ENCODE measurements at places on chromosomes 4 and X.

DNA sequence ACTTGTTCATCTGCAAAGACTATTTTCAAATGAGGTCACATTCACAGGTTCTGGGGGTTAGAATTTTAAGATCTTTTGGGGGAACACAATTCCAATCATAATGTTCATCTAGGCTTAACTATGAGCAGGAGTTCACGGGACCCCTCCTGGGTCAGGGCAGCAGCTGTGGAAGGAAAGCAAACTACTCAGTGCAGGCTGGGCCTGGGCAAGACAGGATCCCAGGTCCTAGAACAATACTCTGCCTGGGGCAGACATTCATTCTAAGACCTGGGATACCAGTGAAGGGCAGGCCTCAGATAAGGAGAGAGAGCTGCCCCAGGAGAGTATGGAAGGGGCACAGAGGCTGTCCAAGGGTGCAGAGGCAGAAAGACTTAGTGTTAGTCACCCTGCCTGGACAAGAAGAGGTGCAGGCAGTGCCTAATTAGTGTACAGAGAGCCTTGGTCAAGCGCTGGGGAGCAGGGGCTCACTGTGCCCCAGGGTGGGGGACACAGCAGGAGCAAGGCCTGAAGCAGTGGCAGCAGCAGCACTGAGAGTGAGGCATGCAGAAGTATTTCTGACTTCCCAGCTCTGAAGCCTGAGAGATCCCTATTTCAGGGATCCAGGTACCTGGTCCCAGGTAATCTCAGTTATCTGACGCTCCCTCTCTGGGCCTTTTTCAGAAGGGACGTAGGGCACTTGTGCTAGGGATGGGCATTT, 123.0 kb upstream of the MAMLD1 start:
- no peak for DNase-seq

DNA sequence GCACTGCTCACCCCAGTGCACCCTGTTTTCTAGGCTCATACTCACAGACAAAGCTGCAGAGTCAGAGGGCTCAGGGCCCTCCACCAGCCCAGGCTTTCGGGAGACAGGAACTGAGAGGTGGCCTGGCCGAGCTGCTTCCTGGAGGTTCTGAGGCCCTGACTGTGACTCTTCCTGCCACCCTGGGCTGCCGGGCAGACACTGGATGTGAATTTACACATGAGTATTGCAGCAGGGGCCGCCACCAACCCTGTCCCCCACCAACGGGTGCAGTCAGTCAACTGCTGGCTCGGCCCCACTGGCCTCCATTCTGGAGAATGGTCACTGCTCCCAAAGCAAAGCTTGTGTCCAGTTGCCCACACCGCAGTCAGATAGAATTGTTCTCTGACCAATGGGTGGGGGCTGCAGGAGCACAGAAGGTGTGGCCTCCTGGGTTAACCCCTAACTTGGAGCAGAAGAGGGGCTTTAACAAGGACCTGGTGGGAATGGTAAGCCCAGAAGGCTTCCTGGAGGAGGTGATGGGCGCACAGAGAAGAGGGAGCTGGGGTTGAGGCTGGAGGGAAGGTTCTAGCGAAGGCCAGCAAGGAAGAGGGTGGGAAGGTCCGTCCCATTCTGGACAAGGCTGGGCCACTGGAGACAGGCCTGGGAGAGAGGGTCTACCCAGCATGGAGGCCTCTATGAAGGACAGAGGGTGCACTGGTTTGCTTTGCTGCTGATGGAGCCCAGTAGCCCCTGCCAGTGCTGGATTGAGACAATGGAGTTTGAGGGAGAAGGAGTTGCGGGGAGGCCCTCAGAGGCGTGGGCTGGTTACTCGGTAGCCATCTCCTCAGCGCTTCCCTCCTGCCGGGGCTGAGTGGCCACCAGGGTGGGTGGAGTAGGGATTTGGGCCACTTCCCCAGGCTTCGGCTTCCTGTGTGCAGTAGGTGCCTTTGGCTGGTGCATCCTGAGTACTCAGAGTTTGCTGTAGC, 135.3 kb downstream of the CPZ start:
- DNase-seq, result no peak

DNA sequence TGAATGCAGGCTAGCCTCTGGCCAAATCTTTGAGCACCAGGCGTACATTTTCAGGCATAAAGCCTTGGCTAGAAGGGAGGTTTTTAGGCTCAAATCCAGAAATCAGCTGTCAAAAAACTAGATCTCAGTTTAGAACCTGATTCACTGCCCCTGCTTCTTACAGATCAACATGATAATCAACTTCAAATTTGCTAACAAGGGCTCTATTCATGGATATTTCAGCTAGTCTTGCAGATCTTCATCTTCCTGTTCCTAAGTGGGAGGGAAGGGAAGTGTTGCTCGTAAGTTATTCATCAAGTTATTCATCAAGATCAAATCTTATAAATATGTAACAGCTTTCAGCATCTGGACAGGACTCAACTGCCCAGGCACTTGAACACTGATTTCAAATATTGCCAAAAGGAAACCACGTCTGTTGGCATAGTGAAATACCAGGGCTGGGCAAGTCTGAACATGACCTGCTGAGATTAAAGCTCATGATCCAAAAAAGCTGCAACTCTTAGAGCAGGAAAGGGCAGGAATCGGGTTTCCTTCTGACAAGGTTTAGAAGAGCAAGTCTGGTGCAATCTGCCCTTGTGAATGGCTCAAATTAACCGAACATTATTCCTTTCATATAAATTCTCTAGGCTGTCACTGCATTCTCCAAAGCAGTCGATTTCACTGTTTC, 200.3 kb downstream of the PDGFC start:
- DNase-seq, result no peak

DNA sequence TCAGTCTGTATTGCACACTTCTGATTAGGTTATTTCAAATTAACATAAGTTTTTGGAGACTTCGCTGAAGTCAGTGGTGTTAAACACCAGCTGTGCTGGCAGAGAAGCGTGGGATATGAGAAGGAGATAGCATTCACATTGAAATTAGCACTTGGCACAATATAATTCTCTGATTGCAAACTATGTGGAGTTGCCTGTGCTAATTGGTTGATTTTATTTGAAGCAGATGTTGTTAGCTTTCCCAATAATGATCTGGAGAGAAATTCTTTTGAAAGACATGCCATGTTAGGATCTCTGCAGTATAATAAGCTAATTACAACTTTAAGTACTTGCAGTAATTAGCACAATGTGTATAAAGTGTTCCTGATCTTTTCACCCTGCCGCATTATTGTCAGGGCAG, 367.4 kb upstream of the ARX start:
- no peak for DNase-seq

GRCh38 chrX:100512471-100512870, 72.3 kb upstream of the TNMD start:
- DNase-seq, result no peak

- DNase-seq, result no peak
Measured at GRCh38 chr4:124179506-124180186, 532.9 kb downstream of the ANKRD50 start.

- no peak for DNase-seq
Measured at GRCh38 chrX:131262200-131262599, 26.9 kb downstream of the IGSF1 start.

- no peak for DNase-seq
Measured at GRCh38 chr4:72119946-72120345, 88.1 kb downstream of the NPFFR2 start.

DNA sequence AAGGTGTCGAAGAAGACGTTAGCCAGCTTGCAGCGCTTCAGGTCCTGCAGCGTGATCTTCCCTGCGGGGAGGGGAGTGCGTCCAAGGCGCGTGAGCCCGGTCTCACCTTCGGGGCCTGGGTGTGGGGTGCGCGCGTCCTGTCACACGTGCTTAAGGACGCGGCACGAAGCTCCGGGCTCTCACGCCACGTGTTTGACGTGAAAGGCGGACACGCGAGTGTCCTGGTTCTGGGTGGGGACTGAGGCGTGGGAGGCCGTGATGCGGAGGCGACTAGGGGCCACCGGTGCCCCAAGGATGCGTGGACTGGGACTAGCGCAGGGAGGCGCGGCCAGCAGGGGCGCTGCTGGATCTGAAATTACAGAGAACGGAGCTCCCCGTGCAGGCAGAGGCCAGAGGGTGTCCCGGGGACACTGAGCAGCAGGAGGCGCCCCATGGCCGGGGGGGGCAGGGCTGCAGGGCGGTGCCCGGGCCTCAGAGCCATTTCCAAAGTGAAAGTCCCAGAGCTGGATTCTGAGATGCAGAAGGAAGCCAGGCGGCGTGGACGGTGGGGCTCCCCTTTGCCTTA, 20.3 kb upstream of the GTPBP6 start:
- no peak for DNase-seq

DNA sequence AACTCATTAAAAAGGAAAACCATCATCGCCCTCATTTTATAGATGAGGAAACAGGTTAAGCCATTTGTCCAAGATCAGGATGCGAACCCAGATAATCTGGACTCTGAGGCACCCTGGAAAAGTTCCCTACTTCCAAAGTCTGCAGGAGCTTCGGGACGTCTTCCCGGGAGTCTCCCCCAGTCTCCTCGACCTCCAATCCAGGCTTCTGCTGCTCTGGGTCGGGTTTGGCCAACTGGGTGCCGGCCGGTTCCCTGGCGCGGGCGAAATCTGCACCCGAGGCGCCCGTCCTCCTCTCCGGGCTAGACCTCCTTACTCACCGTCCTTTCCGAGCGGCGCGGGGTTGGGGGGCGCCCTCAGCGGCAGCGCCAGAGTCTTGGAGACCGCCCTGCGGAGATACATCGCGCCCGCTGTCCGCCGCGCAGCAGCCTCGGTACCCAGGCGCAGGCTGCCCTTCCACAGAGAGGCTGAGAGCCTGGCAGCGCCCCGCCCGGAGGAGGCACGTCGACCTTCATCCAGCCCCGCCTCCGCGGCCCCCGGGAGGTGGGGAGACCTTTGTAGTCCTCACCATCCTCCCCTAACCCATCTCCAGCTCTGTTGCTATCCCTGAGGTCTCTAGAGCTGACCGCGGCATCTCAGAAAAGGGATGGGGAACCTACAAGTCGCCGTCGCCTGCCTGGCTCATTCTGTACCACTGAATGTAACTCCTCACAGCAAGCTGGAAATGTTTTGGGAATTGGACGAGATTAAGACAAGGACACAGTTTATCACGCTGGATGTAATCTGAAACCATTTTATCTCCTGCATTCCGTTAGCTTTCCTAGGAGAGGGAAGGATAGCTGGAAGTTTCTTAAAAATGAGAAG, at the start of gene MGARP:
Gene MGARP, minus strand, starts transcription at position 466 of the 861 bp plus-strand sequence. Its CDS starts 67 bp downstream, at position 399.
- no peak for DNase-seq

Measured in esophagus squamous epithelium (tissue), 5 donors.